ENCODE measurements at places on chromosomes 11 and 22.

DNA sequence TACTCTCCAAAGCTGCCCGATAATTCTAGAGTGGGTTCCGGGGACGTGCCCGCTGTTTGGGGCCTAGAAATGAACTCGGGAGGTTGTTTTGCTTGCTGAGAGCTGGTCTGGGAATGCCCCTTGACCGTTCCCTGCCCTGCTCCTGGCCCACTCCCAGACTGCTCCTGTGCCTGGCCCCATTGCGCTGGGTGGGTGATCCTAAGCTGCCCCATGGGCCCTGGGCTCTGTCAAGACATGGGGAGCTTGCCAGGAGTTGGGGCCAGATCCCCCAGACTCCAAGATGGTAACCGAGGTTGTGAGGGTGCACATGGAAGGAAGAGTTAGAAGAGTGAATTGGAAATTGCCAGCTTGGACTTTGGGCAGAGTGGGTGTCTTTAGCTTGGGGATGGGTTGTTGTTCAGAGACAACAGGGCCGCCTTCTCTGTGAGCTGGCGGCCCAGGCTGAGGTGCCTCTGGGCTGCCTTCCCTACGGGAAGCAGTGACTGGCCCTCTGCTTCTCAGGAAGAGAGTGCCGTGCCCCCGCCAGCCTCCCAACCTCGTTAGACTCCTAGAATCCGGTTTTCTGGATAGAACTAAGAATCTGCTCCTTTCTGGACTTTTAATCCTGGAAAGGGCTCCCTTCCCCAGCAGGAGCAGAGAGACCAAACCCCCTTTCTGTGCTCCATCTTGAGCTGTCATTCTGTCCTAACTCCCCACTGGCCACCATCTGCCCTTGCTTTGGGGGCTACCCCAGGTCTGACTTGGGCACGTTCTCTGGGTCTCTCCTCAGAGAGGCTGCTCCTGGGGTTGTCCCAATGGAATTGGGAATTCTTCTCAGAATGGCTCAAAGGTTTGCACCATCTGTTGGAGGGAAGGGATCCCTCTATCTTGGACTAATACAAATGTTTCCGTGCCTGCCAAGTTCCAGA, 1.8 kb downstream of the ST3GAL4 start:
- no peak for DNase-seq

DNA sequence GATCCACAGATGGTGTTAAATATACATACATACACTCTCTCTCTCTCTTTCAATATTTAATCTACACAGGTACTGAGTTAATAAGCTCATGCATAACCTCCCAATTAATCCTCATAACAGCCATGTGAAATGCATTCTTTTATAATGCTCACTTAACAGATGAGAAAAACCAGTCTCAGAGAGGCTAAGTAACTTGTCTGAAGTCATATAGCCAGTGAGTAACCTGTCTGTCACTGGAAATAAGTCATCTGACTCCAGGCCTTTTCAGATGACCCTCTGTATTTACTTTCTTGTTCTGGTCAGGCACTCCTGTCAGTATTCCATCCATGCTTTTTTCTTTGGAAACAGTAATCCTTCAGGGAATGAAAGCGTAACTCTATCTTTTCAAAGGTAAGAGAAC, 594.0 kb upstream of the TENM4 start:
- no peak for DNase-seq

- no peak for DNase-seq
These were observed 34.8 kb downstream of the LRRC74B start for GRCh38 chr22:21080435-21081137.

- no peak for DNase-seq
These were observed 26.6 kb downstream of the SC5D start for GRCh38 chr11:121318848-121319834.

- no peak for DNase-seq
These were observed 393.7 kb downstream of the BRD1 start for GRCh38 chr22:49433717-49434611.

GRCh38 chr22:37991731-37992442, 7.5 kb upstream of the SOX10 start:
- no peak for DNase-seq

GRCh38 chr22:38415561-38416321, 39.3 kb downstream of the KCNJ4 start:
- DNase-seq: no peak

DNA sequence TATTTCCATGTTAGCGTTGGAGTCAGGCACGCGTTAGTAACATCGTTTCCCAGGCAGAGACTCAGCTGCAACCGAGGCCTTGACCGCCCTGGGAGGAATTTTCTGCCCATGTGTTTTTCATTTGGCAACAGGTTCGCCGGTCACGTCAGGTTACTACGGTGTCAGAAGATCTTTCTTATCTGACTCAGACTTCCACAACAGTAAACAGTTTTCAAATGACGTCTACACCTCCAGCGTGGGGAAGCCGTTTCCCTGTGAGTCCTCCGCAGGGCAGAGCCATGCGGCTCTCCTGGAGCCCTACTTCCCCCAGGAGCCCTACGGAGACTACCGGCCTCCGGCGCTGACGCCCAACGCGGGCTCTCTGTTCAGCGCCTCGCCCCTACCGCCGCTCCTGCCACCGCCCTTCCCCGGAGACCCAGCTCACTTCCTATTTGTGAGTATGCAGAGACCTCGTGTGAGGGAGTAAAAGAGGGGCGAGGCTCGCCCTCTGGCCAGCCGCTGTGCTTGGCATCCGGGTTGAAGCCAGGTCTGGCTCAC, 14.3 kb upstream of the POU2AF3 start:
- no peak for DNase-seq

- no peak for DNase-seq
These were observed 268.6 kb downstream of the TBC1D22A start for GRCh38 chr22:47030881-47031627.

DNA sequence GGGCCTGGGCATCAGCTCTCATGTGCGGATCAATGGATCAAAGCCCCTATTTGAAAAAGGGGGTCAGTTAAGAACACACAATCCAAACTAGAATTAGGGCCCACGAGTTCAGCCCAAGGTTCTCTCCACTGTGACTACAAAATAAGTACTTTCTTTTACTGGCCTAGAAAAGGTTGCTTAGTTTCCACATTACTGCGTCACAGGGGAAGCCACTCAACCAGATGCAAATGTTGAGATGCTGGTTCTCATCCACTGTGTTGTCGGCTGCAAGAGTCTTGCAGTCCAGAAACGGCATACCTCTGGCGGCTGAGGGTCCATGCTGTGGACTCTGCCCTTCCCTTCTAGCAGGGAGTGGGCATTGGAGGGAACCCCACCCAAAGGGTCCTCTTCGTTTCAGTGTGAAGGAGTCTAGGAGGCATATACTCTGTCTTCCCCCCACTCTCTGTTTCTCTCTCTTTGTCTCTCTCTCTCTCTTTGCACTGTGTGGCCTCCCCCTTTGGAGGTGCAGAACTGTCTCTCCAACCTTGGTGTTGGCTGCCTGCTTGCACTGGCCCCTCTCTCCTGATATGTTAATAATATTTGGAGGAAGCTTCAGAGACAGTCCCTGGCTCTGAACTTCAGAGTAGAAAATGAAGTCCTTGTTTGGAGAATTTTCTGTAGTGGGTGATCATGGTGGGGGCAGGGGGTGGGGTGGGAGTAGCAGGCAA, 99.0 kb upstream of the NNMT start:
- DNase-seq: no peak

DNA sequence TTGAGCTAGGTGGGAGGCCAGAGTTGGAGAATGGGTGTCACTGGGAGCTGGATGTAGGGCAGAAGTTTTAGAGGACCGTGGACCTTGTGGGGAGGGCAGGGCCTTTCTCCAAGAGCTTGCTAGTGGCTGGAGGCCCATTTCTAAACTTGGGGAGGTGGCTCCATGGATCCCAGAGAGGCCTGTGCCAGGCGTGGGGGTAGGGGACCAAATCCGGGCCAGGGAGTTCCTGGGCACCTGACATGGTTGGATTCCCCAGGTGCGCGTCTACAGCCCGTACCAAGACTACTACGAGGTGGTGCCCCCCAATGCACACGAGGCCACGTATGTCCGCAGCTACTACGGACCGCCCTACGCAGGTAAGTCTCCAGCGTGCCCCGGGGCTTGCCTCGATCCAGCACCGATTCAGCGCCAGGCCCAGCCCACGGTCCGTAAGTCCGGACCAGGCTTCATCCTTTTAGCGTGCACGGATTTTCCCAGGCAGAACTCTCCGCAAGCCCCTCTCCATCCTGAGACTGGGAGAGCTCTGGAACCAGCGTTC, 14.2 kb downstream of the PLEKHB1 start:
- DNase-seq: no peak

GRCh38 chr11:95451682-95452081, 220.7 kb upstream of the SESN3 start:
- DNase-seq: no peak

- DNase-seq: no peak
These were observed 109.9 kb downstream of the FAR1 start for GRCh38 chr11:13778345-13778744.

- no peak for DNase-seq
These were observed 31.8 kb downstream of the ETS1 start for GRCh38 chr11:128555606-128556005.

DNA sequence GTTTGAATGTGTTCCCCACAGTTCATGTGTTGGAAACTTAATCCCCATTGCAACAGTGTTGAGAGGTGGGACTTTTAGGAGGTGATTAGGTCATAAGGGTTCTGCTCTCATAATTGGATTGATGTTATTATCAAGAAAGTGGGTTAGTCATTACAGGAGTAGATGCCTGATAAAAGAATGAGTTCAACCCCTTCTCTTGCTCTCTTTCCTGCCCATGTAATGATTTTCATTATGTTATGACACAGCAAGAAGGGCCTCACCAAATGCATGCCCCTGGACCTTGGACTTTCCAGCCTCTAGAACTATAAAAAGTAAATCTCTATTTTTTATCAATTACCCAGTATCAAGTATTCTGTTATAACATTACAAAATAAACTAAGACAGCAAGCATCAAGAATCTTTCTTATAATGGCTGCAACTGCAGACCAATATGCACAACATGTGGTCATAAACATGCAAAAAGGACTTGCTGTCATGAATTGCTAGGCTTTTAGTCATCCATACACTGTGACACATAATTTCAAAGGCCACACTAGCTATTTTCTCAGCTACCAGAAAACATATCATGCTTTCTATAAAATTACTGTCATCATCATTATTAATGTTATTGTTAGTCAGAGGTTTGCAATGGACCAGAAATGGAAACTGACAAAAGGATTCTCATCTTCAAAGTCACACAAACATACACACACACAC, 99.9 kb upstream of the GUCY1A2 start:
- DNase-seq: no peak

- DNase-seq: no peak
These were observed 56.0 kb upstream of the OR5AK2 start for GRCh38 chr11:56932572-56933220.

- no peak for DNase-seq
These were observed 50.9 kb downstream of the ISX start for GRCh38 chr22:35116817-35117216.

DNA sequence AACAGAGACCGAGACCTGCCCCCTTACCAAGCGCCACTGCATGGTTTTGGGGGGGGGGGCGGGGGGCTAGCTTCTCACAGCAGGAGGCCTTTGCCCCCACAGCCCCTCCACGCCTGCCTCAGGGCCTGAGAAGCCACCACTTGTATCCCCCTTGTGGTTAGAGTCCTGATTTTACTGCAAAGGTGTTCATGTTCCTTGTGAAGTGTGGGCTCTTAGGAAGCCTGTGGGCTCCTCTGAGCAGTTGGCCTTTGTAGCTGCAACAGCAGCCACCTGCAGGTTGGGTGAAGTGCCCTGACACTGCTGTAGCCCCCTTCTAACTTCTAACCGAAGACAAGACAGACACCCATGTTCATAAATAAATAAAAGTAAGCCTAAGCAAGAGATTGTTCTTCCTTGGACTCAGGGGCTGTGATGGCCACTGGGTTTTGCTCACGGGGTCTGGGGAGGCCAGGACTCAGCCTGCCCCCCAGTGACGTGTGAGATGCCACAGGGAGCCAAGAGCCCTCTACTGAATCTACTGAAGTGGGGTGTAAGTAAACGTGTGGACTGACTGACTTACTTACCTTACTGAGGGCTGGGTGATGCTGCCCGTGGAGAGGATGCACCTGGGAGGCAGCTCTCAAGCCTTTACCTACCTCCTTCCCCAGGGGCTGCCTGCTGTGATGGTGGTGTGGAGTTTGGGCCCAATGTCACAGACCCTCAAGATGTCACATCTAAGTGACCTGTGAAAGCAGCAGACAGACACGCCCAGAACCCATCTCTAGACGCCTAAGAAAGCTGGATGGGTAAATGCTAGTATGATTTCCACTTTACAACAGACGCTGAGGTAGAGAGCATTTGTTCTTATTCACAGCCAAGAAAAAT, 25.8 kb downstream of the USP35 start:
- no peak for DNase-seq

- no peak for DNase-seq
These were observed 130.2 kb downstream of the NCAM1 start for GRCh38 chr11:113091481-113091780.

DNA sequence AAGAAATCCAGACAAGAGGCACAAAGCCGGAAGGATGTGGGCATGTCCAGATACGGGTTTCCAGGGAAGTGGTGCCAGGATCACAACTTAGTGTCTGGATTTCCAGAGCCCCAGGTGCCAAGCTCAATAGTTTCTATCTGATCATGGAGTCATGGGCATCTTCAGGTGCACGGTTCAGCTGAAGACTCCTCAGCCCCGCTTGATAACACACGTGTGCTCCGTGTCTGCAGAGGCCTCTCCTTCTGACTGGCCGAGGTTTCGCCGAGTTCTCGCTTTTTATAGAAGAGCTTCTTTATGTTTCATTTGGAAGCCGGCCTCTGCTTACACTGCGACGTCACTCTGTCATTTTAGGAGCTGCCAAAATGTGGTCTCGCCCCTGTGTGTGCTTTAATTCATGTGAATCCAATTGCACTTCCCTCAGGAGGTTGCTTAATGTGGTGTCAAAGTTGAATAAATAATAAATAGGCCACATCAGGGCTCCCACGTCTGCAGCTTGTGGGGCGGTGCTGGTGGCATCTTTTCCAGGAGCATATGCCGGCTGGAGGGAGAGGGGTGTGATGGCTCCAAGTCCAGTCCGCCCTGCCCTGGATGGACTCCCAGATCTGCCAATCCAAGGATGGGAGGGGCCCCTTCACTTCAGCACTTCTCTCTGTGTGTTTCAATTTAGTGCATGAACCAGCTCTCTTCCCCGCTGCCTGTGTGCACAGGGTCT, 1410.8 kb downstream of the TBC1D22A start:
- no peak for DNase-seq

DNA sequence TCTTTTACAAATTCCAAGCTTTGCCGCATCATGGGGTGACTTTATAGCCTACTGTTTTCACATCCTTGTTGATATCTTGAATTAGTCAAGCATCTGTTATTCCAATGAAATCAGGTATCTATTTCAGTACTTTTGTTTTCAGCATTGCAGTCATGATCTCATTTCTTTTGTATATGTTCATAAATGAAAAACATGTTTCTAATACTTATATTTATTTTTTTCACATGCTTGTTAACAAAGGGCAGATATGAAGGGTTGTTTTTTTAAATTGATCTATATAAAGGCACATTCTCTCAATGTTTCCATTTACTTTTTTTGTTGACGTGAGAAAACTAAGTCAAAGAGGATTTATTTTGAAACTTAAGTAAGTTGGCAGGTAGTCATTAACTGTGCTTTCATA, 964.8 kb downstream of the JRKL start:
- no peak for DNase-seq

Measured in NCI-H1436 treated with DMSO at 0.1 percent for 48 hours (cell line).